Activated CD8-positive, alpha-beta memory T cell treated with anti-CD3 and anti-CD28 coated beads for 4 hours (primary cell): ENCODE measurements at places on chromosomes 11 and 22.

DNA sequence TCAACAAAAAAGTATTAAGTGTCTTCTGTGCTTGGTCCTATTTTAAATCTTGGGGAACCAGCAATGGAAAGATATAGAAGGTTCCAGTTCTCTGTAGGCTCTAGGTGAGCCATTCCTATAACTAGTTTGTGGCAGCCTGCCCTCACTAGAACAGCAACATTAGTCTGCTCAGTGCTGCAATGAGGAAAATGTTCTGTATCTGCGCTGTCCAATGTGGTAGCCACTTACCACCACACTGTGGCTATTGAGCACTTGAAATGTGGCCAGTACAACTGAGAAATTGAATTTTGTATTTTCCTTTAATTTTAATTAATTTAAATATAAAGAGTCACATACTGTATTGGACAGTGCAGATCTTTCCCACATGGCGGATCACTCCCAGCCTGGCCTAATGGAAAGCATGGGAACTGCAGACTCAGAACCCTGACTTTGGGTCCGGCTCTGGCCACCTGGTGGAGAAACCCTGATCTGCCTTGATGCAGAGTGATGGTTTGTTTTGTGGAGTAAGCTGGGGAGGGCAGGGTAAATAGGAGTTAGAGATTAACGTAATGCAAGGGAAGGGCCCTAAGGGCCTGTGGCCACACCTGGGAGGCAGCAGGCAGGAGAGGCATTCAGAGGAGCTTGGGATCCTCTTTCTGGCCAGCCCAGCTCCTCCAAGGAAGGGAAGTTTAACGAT, 101.0 kb downstream of the ME3 start:
- no peak for DNase-seq

DNA sequence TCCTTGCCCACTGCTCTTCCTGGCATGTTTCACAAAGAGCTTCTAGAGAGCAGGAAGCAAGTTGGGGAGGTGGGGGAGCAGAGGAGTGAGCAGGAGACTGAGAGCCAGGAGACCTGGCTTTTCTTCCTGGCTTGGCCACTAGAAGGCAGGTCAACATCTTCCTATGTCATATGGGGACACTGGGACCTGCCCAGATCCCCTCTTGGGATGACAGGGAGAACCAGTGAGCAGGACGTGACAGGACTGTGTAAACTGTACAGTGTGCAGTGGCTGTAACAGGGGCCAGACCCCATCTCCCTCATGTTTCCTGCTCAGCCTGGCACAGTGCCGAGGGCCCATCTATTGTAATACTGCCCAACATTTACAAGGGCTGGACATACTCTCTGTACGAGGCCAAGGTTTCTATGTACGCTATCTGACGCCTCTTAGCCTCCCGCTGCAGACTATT, 29.4 kb downstream of the GDPD5 start:
- no peak for DNase-seq

DNA sequence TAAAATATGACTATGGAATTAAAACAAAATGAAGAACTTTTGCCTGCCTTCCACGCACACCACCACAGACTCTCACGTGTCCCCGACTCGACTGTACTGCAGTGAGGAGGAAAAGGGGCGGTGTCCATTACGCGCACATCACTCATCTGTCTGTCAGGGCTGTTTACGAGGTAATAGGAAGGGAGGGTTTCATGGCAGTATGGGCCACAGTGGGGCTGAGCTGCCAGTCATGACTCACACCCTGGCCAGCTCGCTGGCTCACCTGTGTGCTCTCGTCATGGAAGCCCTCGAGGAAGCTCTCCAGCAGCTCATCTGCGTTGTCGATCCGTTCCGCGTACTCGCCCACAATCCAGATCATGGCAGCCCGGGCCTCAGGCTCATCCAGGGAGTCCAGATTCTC, 33.5 kb upstream of the RASL10A start:
- DNase-seq, result no peak

GRCh38 chr11:69563946-69564775, 76.8 kb upstream of the CCND1 start:
- DNase-seq, result no peak

GRCh38 chr11:126163779-126164178, 47.7 kb downstream of the RPUSD4 start:
- no peak for DNase-seq

DNA sequence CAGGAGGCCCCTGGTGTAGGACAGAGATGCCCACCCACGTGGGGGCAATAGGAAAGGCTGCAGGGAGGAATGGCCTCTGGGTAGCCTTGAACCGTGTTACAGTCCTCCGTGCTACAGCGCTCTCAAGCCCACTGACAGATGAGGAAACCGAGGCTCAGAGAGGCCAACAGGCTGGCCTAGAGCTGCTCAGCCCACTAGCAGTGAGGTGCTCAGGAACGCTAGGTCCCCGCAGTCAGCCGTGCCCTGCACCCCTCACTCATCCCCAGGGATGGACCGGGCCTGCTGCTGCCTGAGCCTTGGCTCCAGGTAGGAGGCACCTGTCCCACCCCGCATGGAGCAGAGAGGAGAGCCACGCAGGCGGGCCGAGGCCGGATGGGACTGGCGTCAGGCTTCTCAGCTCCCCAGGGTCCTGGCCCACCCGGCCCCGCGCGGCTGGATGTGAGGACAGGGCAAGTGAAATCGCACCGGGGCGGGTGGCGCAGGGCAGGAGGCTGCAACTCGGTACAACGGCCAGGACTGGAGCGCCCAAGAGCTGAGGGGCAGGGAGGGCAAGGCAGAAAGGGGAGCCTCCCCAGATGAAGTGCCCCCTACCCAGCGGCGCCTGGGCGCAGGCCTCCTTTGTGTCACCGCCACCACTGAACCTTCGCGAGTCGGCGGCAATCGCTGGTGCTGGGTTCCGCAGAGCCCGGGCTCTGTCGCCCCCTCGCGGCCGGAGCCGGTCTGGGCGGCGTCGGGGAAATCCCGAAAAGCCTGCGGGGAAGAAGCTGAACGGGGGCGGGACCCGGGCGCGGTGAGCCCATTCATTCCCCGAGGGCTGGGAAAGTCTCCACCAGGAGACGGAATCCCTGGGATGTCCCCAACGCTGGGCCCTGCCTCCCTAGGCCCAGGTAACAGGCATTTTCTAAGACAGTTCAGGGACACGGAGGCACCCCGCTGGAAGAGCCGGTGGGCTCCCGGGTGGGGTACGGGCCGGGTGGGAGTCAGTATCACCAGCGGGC, 8.4 kb upstream of the SLC2A11 start:
- DNase-seq, result peak; percentile 57

DNA sequence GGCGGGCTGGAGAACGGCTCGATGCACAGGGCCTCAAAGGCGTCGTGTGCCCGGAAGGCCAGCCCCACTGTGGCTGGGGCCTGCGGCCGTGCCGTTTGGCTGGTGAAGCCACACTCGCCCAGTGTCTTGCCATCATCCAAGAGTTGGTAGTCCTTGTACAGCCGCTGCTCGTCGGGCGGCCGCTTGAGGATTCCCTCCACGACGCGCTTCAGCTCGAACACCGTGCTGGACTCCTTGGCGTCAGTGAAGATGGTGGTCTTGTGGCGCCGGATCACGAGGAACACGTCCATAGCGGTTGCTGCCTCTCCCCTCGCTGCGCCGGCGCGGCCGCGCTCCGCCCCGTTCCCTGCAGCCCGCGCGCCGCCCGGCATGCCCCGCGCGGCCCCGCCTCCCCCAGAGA, 30.3 kb upstream of the PRDM10 start:
- DNase-seq, result no peak

DNA sequence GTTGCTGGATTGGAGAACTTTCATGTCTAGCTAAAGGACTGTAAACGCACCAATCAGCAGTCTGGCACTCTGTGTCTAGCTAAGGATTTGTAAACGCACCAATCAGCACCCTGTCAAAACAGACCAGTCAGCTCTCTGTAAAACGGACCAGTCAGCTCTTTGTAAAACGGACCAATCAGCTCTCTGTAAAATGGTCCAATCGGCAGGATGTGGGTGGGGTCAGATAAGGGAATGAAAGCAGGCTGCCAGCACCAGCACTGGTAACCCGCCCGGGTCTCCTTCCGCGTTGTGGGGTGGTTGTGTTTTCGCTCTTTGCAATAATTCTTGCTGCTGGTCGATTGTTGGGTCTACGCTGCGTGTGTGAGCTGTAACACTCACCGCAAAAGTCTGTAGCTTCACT, 11.3 kb downstream of the MYO18B start:
- DNase-seq, result no peak

DNA sequence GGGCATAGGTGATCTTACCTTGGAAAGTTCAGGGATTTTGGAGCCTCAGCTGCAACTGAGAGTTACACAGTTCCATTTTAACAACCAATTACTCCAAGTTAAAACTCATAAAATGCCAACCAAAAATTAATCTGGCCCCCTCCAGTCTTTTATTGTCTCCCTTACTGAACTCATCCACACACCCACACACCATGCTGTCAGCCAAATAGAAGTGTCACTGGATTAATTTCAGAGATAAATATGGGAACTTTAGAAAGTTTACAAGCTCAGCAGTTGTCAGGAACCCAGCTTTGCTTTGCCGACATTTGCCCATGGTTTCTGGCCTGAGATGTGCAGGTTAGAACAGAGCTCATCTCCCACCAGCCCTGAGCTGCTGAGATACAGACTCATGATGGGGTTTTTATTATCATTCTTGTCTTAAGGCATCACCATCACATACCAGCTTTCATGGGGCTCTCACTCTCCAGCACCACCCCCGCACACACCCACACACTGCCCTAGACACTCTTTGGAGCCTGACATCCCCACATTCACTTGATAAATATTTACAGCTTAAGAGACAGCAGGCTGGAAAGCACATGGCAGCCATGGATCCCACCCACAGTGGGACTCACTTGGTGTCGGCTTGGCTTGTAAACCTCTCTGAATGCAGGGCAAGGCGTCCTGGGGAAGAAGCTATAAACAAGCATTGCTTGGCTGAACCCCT, 23.7 kb upstream of the CTR9 start:
- no peak for DNase-seq

- no peak for DNase-seq
Measured at GRCh38 chr11:44885919-44886789, 64.5 kb downstream of the TP53I11 start.

DNA sequence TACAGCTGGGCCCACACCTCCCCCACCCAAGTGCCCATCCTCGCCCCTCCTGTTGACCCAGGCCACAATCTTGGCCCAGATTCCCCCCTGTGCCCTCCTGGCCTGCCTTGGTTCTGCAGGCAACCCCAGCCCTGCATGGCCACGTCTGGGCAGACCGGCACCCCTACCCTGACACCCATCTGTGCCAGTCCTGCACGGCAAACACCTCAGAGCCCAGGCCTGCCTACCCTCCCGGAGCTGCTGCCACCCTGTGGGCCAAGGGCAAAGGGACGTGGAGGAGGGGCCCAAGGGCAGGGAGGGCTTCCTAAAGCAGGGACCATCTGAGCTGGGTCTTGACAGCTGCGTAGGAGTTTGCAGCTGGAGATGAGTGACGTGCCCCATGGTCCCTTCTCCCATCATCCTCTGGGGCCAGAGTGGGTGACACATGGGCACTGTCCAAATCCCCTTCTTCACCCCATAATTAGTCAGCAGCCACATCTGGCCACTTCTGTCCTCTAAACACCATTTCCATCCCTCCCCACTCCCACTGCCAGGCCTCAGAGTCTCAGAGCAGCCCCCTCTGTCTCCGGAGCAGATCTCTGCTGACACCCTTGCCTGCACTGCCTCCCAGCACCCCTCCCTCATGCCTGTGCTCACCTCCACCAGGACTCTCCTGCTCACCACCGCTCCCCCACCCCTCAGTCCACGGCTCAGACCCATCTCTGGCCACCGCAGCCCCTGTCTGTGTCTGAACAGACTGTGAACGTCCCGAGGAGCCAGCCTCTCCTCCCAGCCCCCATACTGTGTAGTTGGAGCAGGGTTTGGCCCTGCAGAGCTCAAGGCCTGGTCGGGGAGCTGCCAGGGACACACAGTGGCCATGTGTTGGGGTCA, 35.6 kb upstream of the PPARA start:
- no peak for DNase-seq

DNA sequence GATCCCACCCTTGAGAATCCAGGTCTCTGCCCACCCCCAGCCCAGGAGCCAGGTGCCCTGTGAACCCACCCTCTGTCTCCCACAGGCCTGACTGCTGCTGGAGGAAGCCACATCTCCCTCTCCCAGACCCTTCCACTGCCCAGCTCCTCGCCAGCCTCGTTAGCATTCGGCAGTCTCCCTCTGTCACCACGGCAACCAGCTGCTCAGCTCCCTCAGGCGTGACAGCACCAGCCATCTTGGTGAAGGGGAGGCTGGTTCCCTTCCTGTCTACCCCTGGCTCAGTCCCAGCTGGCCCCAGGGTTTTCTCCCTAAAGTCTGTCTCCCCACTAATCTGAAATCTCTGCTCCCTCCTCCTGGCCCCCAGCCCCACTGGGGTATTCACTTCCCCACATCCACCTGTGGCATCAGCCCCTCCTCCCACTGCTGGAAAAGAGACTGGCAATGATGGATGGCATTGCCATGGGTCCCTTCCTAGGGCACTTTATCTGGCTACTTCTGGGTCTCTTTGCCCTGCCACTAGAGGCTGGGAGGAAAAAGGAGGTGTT, 28.1 kb downstream of the NRXN2 start:
- DNase-seq, result no peak

DNA sequence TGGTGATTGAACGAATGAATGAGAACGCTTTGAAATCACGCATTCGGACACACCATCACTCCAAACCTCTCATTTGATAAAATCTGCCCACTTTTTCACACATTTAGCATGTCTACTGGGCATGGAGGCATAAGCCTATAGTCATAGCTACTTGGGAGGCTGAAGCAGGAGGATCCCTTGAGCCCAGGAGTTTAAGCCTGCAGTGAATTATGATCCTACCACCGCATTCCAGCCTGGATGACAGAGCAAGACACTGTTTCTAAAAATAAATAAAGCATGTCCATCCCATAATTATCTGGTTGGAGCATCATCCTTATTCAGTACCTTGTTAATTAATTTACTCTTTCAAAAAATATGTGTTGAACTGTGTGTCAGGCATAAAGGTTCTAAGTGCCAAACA, 3.3 kb upstream of the PICALM start:
- no peak for DNase-seq

DNA sequence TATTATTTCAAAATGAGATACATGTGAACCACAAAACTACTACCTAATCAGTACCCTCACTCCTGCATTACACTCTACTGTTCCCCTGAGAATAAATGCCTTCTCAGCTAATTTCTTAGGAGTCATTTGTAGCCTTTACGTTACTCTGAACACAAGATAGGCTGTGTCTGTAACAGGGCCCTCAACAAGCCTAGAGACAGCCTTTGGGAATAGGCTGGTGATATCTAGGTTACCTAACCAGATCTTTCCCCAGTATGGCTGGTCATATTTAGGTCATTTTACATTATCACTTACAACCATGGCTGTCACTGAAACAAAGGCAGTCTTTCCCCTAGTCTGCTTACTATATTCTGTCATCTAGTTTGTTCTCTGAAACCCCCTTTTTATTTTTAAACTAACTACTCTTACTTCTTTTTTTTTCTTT, 14.2 kb downstream of the ATM start:
- DNase-seq, result no peak

GRCh38 chr11:69209421-69210309, 53.9 kb downstream of the SMIM38 start:
- DNase-seq, result no peak

- no peak for DNase-seq
Measured at GRCh38 chr11:18277565-18278271, 11.7 kb downstream of the SAA1 start.

- DNase-seq, result no peak
Measured at GRCh38 chr11:72634472-72635095, 39.6 kb downstream of the PDE2A start.
